Foreskin keratinocyte (primary cell): ENCODE measurements at places on chromosomes 4 and X.

DNA sequence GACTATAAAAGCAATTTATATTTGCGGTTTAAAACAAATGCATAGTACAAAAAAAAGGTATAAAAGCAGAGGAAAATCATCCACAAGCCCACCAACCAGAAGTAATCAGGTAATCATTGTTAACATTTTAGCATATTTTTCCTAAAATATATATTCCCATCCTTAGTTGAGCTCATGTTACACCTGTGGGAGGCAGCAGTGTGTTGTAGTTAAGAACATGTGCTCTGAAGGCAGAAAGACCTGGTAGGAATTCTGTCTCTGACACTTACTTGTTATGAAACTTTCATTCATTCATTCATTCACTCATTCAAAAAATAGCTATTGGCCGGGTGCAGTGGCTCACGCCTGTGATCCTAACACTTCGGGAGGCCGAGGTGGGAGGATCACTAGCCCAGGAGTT is 15.4 kb upstream of the CDKL5 start:
- peak; percentile 31 for DNase-seq

GRCh38 chrX:153446950-153447580 is 1.2 kb upstream of the TREX2 start:
- DNase-seq: no peak

- no peak for DNase-seq
These were observed 145.4 kb downstream of the PTTG2 start for GRCh38 chr4:38105475-38106220.

GRCh38 chr4:178142724-178143123 is 700.5 kb upstream of the AGA start:
- DNase-seq: no peak

- no peak for DNase-seq
These were observed 23.3 kb downstream of the CHIC2 start for GRCh38 chr4:54041100-54041499.
